ENCODE measurements at places on chromosomes 11 and 22.

DNA sequence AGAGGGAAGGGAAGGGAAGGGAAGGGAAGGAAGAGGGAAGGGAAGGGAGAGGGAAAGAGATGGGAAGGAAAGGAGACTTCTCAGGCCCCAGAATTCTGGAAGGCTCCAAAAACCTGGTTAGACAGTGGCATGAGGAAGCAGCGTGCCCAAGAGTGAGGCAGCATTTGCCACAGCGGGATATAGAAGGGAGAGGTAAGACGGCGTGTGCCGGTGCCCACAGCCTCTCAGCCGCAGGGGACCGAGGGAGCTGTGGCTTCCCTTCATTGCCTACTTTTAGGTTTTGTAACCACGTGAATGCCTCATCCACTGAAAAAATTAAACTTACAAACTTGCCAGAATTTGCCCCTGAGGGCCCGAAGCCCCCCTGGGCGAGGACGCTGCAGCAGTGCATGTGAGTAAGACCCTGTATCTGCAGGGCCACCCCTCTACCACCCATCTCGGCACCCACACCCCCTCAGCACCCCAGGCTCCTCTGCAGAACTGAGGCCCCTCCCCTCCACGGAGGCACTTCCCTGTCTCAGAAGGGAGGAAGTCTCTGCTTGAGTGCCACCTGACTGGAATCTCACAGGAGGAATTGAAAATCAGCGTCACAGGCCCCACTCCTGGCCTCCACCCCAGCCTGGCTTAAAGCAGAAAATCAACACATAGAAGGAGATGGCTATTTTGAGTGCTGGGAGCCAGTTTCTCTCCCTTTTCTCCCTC, 58.1 kb downstream of the LINC01488 start:
- no peak for DNase-seq

DNA sequence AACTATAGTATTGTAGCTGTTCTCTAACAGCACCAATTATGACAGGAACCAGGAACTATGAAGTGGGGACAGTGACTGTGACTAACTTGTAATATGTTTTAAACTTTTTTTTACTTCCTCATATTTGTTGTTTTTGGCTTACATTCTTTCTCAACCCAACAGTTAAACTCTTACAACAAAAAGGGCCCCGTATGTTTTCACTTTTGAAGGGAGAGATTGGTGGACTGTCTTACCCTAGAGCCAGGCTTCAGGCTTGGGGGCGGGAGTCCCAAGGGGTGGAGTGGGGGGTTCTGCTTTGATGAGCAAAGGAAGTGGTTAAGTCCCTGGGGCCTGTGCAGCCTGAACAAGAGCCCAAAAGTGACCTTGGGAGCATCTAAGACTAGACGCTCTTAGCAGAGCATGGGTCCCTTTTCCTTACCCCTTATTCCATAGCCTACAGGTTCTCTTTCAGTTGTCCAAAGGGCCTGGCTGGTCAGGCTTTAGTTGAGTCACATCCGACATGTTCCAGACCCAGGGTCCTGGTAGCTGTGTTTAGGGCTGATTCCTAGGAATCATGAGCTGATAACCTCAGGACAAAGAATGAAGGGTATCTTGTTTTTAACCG, 38.8 kb downstream of the STIM1 start:
- DNase-seq, result no peak

- DNase-seq, result no peak
Observed at GRCh38 chr11:63710476-63711217, 29.3 kb downstream of the RTN3 start.

GRCh38 chr11:72363112-72363511, 71.2 kb downstream of the CLPB start:
- no peak for DNase-seq
